Activated CD8-positive, alpha-beta memory T cell treated with anti-CD3 and anti-CD28 coated beads, Interleukin-2, amount 50 U/mL, for 4 hours (primary cell): ENCODE measurements at places on chromosomes 1 and 21.
A peak's percentile ranks its signal among the peaks of the same experiment; 100 is the strongest.

- no peak for DNase-seq
These were observed 19.7 kb downstream of the DPYD start for GRCh38 chr1:97901017-97901658.

GRCh38 chr1:119740896-119741780, 27.6 kb downstream of the HMGCS2 start:
- no peak for DNase-seq

GRCh38 chr1:226722901-226723656, 16.0 kb downstream of the ITPKB start:
- no peak for DNase-seq

DNA sequence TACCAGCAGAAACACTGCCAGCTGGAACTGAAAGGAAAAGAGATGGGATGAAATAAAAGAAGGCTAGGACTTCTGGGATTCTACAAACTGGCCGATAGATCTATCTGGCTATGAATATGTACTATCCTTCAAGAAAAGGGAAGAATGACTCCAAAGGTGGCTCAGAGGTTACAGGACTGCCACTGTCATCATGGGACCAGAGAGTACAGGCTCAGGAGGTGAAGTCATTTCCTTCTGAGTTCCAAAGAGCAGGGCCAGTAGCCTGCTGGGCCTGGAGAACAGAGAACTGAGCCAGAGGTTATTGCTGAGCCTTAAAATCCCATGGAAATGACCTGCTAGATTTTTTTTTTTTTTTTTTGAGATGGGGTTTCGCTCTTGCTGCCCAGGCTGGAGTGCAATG, 27.6 kb downstream of the ZNF496 start:
- DNase-seq = no peak

DNA sequence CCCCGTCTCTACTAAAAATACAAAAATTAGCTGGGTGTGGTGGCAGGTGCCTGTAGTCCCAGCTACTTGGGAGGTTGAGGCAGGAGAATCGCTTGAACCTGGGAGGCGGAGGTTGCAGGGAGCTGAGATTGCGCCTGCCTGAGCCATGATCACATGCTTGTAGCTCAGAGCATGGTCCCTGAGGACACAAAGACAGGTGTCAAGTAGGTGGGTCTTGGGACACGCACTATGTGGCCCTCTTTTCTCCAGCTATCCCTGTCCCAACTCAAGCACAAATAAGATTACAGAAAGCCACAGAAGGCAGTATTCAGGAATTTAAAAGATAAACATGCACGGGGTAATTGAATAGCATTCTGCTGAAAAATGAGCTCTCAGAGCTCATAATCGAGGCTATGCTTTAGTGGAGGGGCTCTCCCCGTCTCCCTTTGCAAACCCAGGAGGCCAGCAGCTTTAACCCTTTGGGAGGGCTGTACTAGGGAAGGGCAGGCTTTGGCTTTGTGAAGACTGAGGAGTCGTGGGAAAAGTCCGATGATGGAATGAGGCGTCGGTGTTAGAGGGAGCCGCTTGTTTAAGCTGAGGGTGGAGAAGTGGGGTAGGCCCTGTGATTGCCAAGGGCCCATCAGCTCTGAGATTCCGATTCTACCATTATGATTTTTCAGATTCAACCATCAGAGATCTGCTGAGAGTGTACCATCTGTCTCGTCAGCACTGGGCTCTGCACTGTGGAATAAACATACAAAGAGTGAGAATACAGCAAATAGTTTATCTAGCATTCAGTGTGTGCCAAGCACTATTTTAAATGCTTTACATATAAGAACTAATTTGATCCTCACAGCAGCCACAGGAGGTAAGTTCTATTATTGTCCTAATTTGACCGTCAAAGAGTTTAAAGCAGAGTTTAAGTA, 59.7 kb upstream of the CD34 start:
- DNase-seq = no peak

GRCh38 chr1:159889821-159890252, 10.1 kb downstream of the CFAP45 start:
- DNase-seq = no peak

DNA sequence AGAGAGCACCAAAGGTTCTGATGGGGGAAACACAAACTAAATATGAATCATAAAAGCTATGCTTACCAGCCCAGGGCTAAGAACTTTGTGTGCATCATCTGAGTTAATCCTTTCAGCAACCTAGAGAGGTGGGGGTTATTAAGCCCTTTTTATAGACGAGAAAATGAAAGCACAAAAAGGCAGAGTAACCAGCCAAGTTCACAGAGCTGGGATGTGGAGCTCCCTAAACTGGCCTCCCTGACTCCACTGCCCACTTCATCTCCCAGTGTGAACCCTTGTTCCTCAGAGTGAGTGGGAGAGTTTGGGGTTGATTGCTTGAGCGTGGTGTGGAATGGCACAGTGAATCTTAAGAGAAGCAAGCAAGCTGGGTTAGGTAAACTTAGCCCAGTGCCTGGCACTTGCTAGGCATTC, 10.8 kb upstream of the BCAR3 start:
- DNase-seq = no peak

- no peak for DNase-seq
These were observed 93.6 kb downstream of the SNRPE start for GRCh38 chr1:203954788-203955552.

- DNase-seq = no peak
These were observed 19.1 kb downstream of the NME7 start for GRCh38 chr1:169348383-169349036.

- DNase-seq = no peak
These were observed 7.5 kb upstream of the SDE2 start for GRCh38 chr1:226006686-226007085.

GRCh38 chr1:41978986-41979385, 60.3 kb upstream of the HIVEP3 start:
- no peak for DNase-seq

DNA sequence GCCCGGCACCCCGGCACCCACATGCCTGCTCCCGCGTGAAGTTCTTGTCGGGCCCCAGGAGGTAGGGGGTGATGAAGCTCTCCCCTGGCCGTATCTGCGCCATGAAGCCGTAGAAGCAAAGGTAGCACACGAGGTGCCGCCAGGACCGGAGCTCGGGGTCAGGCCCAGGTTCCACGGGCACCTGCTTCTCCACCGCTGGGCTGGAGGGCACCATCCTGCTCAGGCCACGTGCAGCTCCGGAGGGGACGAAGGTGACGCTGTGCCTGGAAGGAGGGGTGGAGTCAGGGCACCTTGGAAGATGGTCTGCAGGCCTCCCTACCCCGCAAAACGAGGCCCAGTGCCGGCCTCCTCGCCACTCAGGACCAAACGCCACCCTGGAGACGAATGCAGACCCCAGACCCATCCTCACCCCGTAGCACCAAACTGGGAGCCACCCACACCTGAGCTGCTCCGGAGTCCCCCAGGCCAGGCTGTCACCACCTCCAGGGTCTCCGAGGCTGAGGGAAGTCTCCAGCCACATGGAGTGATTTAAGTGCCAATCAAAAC, 4.4 kb downstream of the SLC19A1 start:
- DNase-seq = peak; percentile 12

DNA sequence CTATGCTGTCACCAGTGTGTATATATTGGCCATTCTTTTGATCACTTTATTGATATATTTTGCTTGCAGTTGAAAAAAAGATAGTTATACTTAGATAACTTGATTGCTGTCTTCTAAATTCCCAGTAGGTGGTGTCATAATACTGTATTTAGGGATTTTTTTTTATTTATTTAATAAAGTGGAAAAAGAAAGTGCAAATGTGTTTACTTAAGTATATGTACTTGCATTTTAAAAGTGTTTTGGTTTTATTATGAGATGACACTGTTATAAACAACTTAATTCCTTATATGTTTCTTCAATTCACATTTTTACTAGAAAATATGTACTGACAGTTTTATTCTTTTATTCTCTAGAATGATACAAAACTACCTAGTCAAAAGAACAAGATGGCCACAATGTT, 164.8 kb downstream of the USP25 start:
- no peak for DNase-seq

DNA sequence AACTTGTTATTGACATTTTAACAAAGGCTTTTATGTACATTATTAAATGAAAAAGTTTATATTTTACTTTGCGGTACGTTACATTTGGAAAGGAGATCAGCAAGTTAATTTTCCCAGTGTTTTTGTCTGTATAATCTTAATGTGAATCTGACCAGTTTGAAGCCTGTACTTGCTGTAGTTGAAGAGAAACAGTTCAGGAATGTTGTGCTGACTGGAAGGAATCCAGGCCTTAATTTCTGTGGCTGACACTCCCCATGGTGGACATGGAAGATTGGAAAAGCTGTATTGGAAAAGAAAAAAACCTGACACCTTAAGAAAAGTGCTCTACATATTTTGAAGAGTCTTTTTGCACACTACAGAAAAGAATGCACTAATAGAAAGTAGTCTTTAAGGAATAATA, 15.5 kb downstream of the LEPR start:
- no peak for DNase-seq

DNA sequence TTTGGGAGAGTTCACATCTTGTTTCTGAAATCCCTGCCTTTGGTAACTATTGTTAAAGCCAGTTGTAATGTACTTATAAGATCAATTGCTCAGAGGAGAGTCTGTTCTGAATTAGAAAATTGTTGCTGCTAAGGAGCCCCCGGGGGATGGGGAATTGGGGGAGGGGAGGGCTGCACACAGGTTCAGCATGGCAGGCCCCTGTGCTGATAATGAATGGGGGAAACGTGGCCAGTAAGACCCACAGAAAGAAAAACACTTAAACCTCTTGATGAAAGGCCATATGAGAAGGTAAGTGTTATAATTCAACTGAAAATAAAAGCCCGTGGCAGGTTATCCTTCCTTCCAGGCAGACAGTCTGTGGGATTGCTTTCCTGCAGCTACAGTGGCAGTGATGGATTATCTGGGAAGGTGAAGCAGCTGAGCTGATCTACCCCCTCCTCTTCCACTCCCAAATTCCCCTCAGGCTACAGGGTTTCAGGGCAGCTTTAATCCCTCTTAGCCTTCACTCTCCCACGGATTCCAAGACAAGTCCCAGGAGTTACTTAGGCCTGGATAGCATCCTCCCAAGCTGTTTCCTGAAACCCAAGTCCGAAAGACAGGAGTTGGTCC, 398.8 kb downstream of the TBX15 start:
- DNase-seq = no peak

DNA sequence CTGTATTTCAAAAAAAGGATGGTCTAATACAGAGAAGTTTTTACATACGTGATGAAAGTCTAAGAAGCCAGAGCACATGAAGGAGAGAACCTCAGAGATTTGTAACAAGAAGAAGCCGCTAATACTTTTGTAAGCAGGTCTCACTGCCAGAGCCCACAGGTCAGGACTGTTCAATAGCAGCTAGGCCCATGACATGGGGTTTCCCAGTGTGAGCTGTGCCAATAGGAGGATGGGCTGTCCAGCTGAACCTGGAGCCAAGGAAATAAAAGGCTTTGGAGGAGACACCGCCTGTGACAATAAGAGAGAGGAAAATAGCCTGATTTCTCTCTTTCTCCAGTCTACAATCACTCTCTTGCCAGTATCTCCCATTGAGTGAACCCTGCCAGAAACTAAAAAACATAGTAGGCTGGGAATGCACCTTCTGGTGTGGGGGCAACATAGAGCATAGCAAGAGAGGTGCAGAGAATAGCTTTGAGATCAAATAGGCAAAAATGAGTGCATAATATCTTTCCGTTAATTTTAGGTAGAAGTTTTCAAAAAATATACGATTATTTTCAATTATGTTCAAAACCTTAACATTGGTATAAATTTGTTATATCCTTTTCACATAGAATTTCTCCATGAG, 360.3 kb downstream of the NEGR1 start:
- DNase-seq = no peak

DNA sequence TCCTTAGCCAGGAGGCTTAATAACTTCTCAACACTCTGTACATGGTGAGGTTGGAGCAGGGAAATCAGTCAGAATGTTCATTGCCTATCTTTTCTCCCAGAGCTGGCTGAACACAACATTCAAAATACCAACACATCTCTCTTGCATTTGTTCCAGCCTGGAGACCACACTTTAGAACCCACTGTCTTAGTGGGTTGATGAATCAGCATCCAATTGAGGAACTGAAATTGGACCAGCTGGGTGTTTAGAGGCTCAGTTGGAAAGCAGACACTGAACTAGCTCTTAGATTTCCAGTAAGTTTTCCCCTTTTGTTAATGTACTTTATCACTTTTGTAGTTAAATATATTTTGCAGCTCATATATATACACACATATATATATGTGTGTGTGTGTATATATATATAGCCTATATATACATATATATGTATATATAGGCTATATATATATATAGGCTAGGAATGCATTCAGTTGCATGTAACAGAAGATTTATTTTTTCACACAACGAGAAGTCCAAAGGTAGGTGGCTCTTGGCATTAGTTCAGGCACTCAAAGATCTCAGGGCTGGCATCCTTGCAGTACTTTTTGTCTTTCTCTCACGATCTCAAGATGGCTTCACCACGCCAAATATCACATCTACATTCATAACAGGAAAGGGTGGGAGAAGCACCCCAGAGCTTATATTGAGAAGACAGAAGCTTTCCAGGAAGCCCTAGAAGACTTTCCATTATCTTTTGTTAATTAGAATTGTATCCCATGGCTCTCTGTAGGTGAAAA, 35.0 kb upstream of the HUNK start:
- no peak for DNase-seq

DNA sequence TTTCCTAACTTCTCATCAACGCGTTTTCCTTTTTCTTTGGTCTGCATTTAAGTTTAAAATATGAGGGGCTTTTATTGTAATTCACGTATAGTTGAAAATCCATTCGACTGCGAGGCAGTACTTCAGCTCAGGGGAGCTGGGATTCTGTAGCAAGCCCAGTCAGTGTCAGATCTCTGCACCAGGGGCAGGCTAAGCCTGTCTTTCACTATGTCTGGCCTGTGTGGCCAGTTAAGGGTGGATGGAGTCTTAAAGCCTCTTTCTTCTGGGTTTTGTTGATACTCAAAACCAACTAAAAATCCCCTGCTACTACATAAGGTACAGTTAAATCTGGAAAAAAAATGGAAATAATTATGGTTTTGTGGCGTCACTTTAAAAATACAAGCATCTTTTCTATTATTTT, 124.7 kb downstream of the TYW3 start:
- DNase-seq = no peak

- no peak for DNase-seq
These were observed 112.2 kb downstream of the RYR2 start for GRCh38 chr1:237154157-237154556.

DNA sequence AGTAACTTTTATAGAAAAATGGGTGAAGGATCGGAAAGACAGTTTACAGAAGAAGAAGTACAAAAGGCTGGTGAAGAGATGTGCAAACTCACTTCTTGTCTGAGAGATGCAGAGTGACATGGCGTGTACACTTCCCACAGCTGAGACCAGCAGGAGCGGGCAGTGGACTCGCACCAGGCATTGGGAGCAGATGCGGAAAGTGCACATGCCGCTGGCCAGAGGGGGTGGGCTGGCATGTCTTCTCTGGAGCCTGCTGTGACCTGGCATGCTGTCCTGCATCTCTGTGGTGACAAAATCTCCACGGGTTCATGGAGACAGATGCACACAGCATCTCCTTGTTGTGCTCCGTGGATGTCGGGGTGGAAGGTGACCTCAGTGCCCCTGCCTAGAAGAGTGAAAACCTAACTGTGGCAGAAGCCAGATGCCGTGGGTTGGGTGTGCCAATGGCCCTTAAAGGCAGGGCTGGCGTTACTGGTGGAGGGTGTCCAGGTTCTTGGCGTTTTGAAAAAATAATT, 128.6 kb upstream of the COL6A1 start:
- DNase-seq = no peak

- peak; percentile 63 for DNase-seq
These were observed at the start of gene RIPK4 for GRCh38 chr21:41766883-41767605. Gene RIPK4 (minus strand): TSS chr21:41767052. CDS start chr21:41767041, 11 bp downstream.

- no peak for DNase-seq
These were observed 10.3 kb downstream of the CNTN2 start for GRCh38 chr1:205053296-205053695.
